ENCODE measurements at places on chromosomes 3 and 15.
A peak's percentile ranks its signal among the peaks of the same experiment; 100 is the strongest.

DNA sequence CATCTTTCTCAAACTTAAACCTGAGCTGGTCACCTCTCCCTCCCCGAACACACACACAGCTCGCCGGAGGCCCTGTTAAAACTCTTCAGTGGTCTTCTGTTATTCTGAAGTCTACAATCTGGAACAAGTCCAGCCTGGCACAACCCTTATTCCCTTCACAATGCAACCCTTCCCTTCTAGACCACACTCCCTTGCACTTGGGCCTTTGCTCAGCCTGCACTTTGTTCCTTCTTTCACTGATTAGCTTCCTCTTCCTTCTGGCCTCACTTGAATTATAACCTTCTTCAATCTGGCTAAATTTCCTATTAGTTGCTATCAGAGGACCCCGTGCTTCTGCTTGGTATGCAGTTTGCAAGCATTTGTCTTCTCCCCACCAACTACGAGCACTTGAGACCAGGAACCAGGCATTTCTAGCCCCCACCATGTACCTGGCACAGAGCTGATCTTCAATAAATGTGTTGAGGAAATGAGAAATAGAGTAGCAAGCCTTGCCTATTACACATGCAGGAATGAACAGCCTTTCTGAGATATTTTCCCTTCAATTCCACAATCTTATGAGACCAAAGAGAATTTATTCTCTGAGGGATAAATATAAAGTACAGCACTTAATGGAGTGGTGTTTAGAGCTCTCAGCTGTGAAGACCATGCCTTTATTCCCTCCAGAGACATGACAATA is 663.1 kb upstream of the ADAMTS9 start:
- no peak for DNase-seq

DNA sequence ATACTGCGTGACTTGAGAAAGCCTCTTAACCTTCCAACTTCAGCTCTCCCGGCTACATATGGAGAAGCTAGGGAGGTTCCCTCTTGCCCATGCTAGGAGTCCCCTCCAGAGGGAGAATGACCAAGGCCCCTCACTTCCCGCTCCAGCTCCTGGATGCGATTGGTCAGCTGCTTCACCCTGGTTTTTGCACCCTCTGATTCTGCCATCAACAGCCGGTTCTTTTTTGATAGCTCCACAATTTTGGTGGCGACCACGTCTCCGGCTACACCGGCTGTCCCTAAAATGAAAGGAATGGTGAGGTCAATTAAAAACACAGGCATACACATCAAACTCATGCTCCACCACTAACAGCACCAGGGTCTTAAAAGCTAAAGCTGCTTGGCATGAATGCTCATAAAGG is 20.6 kb downstream of the CCDC13 start:
- DNase-seq = no peak

GRCh38 chr3:190504354-190505125 is 9.3 kb upstream of the IL1RAP start:
- DNase-seq = no peak

GRCh38 chr15:68510558-68510957 is 68.2 kb upstream of the CORO2B start:
- no peak for DNase-seq

GRCh38 chr3:24043985-24044384 is 98.9 kb downstream of the NR1D2 start:
- DNase-seq = no peak

GRCh38 chr15:46685096-46685495 is 1032.2 kb upstream of the SEMA6D start:
- DNase-seq = no peak

- DNase-seq = no peak
These were observed 28.3 kb downstream of the ST8SIA2 start for GRCh38 chr15:92421976-92422375.

DNA sequence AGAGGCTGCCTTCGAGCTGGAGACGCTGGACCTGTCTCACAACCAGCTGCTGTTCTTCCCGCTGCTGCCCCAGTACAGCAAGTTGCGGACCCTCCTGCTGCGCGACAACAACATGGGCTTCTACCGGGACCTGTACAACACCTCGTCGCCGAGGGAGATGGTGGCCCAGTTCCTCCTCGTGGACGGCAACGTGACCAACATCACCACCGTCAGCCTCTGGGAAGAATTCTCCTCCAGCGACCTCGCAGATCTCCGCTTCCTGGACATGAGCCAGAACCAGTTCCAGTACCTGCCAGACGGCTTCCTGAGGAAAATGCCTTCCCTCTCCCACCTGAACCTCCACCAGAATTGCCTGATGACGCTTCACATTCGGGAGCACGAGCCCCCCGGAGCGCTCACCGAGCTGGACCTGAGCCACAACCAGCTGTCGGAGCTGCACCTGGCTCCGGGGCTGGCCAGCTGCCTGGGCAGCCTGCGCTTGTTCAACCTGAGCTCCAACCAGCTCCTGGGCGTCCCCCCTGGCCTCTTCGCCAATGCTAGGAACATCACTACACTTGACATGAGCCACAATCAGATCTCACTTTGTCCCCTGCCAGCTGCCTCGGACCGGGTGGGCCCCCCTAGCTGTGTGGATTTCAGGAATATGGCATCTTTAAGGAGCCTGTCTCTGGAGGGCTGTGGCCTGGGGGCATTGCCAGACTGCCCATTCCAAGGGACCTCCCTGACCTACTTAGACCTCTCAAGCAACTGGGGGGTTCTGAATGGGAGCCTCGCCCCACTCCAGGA is 21.1 kb downstream of the NRROS start:
- DNase-seq = no peak

DNA sequence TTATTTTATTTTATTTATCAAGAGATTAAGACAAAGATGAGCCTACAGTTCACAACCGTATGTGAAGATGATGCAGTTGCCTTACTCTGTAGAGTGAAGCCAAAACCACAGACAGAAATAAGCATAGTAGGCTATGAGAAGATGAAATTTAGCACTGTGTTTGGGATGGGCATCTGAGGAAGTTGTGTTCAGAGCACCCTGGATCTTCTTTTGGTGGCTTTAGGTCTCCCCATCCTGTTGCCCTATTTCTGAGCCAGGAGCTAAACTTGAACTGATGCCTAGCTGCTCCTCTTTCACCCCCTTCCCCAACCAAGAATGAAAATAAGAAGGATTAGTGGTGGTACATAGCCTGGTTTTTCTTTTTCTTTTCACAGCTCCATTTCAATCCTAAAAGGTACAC is 328.1 kb upstream of the TBL1XR1 start:
- DNase-seq = no peak

- no peak for DNase-seq
These were observed 331.6 kb downstream of the PYDC2 start for GRCh38 chr3:191792580-191792979.

DNA sequence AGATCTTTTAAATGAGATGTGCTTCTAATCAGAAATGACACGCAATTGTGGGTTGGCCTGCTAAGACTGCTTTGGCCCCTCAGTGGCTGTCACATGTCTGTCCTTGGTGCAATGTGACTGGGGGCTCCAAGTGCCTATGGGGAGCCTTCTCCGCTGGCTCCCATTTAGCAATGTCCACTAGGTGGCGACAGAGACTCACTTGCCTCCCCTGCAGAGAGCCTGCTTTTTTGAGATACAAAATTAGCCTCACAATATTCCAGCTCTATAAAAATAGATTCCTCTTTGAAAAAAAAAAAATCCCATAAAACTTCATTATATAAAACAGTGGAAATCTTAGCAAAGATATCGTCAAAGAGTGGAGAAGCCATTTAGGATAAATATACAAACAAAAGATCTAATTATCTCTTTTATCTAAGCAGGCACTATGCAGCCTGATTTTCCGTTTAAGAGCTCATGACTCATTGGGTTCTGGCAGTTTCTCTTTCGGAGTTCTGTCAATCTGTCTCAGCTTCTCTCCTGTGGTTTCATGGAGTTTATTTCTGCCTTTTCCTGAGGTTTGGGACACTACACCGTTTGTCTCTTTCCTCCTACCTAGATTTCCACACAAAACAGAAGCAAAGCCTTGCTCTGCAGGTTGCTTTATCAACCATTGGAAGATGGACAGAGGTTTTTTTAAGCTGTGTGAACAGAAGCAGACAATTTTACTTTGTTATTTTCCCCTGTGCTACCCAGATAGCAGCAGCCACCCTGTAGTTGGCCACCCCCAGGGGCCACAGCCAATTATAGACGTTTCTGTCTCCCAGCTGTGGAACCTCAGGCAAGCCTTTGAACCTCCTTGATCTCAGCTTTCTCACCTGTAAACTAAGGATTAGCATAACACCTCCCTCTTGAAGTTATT is 68.4 kb upstream of the TNFAIP8L3 start:
- DNase-seq = peak; percentile 45

DNA sequence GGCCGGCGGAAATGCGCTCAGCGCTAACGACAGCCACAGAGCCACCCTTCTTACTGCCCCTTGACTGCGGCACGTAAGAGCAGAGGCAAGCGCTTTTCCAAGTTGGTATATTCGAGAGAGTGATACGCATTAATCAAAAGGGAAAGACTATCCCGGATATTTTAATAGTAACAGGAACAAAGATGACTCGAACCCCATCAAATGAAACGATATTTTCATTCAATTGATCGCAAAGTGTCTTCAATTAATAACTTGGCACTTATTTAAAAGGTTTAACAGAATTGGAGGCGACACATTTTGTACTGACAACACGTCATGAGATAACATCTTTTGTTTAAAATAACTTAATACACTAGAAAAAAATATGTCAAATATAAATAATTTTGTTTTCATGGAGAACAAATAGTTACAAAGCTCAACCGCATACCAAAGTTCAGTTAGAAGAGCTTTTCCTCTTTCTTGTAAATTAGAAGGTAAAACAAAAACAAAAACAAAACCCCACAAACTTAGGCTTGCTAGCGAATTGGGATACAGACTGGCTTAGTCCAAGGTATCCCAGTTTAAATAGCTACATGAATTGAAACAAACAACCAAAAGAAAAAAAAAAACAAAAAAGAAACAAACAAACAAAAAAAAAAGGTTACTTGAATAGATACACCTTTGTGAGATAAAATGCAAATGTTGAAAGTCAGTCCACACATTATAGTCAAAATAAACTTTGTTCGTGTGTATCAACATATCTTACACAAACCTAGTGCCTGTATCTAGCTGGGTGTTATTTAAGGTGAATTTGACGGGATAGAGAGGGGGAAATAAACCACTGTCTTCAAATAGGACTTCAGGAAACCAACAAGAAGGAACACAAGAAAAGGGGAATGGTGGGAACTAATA is 10.2 kb downstream of the SHOX2 start:
- DNase-seq = no peak

DNA sequence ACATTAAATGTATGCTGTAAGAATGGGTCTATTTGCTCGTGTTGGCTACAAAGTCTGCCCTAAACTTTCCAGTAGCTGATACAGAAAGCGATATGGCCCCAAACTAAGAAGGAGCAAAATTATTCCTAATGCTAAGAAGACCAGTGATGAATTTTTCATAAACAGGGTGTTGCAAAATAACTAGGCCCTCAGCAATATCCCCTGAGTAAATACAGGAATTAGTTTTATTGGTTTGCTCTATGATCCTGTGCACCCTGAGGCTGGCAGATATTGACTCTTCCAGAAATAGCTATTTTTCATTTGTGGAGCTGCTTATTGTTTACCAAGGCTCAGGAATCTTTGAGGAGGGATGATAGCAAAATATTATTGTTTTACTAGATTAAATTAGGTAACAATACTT is 60.9 kb upstream of the CCNL1 start:
- no peak for DNase-seq

GRCh38 chr3:121436074-121436473 is 109.7 kb downstream of the POLQ start:
- no peak for DNase-seq

DNA sequence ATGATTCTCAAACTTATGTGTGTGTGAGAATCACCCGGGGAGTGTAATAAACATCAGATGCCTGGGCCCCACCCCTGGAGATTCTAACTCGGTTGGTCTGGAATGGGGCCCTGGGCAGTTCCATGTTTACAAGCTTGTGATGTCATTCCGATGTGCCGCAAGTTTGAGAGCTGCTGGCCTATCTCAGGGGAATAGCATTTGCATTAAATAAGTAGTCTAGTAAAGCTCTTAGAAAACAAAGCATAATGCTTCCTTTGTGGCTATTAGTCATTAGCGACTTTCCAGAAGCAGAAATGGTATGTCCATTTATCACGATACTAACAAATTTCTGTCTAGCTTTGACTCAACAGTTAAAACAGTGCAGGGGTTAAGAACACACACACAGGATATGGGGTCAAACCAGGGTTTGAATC is 20.9 kb downstream of the PGBD4 start:
- no peak for DNase-seq

All from stimulated activated naive B cell treated with anti-CD40 and anti-IgM and Interleukin-4, amounts not matched to agents 10 μg/mL and 1 μg/mL and 100 μg/mL, for 72 hours (primary cell).